Esophagus squamous epithelium (tissue), 5 donors: ENCODE measurements at places on chromosomes 16 and 17.

DNA sequence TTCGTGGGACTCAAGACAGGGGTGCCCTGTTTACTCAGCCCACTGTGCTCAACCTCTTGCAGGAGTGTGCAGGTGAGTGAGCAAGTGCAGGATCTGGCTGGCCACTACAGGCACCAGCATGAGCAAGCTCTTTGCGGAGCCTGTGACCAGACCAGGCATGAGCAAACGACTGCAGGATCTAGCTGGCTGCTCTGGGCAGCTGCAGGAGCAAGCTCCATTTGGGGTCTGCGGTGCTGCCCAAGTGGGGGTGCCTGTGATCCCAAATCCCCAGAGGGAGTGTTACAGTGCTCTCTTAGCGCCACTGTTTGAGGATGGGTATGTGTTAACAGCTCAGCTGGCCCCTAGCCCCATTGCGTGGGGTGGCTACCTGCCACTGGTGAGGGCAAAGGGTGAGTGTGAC is 2.4 kb downstream of the USP6 start:
- no peak for DNase-seq

DNA sequence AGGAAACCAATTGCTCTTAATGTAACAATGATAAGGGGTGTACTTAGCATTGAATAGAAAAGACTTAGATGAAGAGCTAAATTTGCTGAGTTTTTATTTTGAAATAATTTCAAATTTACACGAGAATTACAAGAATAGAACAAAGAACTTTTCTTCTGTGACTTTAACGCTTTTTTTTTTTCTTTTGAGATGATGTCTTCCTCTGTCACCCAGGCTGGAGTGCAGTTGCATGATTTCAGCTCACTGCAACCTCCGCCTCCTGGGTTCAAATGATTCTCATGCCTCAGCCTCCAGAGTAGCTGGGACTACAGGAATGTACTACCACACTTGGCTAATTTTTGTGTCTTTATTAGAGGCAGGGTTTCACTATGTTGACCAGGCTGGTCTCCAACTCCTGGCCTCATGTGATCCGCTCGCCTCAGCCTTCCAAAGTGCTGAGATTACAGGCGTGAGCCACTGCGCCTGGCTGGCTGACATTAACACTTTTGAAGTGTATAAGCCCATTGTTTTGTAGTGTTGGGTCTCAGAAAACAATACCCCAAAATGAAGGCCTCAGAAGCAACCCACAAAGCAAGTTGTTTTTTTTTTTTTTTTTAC is 2.1 kb downstream of the TEN1 start:
- no peak for DNase-seq

DNA sequence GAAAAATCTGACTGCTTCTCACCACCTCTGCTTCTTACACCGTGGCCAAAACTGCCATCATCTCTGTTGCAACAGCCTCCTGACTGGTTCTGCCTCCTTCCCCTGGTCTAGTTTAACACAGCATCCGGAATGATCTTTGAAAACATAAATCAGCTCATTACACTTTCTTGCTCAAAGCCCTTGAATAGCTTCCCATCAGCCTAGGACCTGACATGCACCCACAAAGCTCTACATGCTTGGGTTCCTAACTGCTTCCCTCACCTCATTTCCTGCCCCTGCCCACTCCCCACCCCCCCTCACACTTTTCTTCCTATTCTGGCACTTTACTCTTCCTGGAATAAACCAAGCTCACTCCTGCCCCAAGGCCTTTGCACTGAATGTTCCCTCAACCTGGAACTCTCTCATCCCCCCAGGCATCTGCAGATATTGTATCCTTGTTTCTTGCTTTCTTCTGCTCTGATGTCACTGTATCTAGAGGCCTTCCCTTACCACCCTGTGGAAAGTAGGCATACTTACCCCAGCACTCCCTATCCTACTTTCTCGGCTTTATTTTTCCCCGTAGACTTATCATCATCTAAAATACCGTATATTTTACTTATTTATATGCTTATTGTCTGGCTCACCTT is 112.4 kb downstream of the FTO start:
- no peak for DNase-seq

DNA sequence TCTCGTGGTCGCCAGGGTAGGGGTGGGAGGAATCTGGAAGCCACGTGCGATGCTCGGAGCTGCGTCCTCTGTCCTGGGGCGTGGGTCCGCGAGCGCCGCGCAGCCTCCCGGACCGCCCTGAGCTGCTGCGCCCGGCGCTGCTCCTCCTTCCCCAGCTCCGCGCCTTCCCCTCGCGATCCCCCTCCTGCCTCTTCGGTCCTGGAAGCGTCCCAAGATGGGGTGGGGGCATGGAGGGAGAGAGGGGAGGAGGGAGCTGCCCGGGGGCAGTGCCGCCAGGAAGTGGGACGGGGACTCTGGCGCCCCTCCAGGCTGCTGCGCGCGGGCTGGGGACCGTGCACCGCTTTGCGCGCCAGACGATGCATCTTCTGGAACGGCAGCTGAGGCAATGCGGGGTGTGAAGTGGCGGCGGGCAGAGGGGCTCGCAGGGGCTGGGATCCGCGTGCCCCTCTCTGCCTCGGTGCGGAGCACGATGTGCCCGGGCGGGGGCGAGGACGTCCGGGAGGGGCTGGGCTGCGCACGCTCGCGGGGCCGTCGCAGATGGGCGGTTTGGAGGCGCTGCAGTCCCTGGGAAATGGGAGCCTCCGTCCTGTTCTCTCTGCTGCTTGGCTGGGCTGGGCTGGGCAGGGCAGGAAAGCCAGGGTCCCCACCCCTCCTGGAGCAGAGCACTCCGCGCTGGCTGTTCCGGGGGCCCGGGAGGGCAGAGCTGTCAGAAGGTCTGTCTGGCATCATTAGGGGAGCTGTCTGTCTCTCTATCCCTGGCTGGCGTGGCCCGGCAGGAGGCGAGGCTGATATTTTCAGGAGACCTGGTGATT is 388.0 kb downstream of the SEC14L1 start:
- DNase-seq: no peak

DNA sequence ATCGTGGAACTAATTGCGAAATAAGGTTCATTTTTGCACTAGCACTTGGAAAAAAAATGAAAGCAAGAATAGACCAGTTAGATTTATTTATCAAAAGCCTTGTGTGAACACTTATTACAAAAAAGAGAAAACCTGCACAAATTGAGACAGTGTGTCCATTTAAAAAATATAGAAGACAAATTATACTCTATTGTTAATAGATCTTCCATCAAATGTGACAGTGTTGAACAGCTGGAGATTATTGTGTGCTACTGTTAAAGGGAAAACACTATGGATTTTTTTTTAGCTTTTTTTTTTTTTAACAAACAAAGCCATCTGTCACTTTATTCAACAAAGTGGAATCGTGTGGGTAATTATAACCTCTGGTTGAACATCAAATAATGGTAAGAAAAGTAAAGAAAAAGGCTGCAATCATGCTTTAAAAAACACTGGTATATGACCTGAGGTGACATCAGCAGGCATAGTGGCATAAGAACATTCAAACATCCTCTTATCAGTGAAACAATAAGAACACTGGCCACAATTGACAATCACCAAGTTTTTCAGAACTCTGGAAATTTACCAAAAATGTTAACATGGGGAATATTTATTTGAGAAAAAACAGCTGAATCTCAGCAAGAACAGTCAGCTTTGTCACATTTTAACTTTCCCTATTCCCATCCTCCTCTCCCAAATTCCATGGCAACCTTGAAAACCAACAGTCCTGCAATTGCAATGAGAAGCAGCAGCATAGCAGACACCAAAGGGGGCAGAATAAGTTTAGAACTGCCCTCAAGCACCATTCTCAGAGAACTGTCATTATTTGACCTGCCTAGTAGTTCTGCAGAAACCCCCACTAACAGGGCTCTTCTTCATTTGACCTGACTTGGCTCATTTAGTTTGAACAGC is 442.3 kb upstream of the MON1B start:
- no peak for DNase-seq
